ENCODE measurements at places on chromosomes 6 and 20.

GRCh38 chr20:20731945-20732296 lies 19.5 kb upstream of the RALGAPA2 start:
- no peak for DNase-seq

DNA sequence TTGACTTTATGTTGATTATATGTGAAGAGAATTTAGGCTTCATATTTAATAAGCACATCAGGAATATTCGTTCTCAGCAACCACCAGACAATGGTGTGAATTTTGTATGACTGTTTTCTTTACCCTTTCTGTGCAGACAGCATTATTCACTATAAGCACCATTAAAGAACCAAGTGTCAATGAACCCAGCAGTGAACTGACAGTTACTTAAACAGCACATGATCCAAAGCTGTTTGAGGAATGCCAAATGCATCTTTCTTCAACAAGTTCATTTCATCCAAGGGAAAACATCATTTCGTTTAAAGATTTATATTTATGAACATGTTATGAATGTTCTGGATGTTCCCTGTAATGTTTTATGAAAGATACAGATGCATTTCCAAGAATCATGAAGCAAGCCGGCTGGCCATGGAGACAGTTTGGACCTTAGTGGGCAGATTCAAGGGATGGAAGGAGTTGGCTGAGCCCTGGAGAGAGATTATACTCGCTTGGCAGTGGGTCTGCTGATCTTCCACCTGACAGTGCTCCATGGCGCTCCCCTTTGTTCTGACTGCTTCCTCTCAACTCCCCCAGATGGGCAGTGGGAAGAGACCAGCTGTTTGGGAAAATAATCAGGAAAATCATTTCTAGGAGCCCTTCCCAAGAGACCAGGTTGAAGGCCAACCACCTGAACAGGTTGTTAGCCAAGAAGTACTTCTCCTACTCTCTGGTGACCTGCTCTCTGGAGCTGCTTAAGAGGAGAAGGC lies 326.0 kb upstream of the RSPO3 start:
- no peak for DNase-seq

DNA sequence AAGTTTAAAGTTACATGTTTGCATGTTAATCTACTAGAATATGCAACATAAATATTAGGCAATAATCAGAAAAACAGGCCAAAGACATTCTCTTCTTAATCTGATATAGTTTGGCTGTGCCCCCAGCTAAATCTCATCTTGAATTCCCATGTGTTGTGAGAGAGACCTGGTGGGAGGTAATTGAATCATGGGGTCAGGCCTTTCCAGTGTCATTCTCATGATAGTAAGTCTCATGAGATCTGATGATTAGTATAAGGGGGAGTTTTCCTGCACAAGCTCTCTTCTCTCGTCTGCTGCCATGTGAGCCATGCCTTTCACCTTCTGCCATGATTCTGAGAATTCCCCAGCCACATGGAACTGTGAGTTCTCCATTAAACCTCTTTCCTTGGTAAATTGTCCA lies 1241.7 kb upstream of the ADGRB3 start:
- no peak for DNase-seq

- DNase-seq, result no peak
Measured at GRCh38 chr6:149846321-149846720, 17.8 kb downstream of the LRP11 start.

DNA sequence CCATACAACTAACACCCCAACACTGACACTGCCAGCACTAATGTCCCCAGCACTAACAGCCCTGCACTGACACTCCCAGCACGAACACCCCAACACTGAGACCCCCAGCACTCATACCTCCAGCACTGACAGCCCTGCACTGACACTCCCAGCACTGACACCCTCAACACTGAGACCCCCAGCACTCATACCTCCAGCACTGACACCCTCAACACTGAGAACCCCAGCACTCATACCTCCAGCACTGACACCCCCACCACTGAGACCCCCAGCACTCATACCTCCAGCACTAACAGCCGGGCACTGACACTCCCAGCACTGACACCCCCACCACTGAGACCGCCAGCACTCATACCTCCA lies 57.2 kb downstream of the ERMARD start:
- no peak for DNase-seq

- DNase-seq, result no peak
Measured at GRCh38 chr6:46526607-46527006, 35.4 kb upstream of the RCAN2 start.

GRCh38 chr20:46089417-46090388 lies at the start of gene NCOA5:
Gene NCOA5, minus strand, starts transcription at chr20:46089962. Its CDS starts 10,538 bp downstream, at chr20:46079424.
- DNase-seq, result peak; percentile 93

- no peak for DNase-seq
Measured at GRCh38 chr6:3208775-3209113, 18.7 kb downstream of the TUBB2B start.

DNA sequence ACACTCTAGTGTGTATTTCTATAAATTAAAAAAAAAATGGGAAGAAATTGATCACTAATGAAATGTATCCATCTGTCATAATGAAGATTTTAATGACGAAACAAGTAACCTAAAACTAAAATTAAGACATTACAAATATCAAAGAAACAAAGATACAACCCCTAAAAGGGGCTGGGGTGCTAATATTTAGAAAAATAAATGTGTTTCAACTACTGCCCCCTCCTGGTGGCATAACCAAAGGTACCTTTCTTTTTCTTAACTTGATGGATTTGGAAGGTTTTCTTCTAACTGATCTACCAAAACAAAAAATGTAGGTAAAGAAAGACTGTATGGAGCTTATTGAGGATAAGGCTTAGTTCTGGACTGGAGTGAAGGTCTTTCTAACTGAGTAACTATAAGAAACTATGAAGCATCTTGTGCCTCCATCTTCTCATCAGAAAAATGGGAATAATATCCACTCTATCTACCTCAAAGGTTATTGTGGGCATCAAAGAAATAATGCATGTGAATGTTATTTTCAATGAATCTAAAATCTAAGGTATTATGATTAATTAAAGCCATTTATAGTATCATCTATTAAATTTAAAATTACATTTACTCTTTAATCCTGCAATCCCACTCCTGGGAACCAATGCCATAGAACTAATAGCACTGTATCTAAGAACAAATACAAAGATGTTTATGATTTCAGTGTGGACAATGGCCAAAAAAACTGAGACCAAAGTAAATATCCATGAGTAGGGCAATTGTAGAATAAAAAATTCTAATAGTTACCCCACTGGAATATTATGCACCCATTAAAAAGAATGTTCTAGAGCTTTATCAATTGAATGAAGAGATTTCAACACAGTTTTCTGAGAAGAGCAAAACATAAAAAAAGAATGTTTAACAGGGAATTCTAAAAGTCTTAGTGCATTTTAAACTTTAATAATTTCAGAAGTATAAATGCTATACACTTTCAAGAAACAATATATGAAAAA lies 117.2 kb downstream of the BACH2 start:
- peak; percentile 29 for DNase-seq

GRCh38 chr6:45084257-45084656 lies 243.9 kb upstream of the RUNX2 start:
- no peak for DNase-seq

- no peak for DNase-seq
Measured at GRCh38 chr20:46894971-46895905, 595 bp downstream of the EYA2 start.

GRCh38 chr6:2556761-2557160 lies 194.0 kb downstream of the MYLK4 start:
- DNase-seq, result no peak

- no peak for DNase-seq
Measured at GRCh38 chr6:16929809-16930208, 168.5 kb upstream of the ATXN1 start.

DNA sequence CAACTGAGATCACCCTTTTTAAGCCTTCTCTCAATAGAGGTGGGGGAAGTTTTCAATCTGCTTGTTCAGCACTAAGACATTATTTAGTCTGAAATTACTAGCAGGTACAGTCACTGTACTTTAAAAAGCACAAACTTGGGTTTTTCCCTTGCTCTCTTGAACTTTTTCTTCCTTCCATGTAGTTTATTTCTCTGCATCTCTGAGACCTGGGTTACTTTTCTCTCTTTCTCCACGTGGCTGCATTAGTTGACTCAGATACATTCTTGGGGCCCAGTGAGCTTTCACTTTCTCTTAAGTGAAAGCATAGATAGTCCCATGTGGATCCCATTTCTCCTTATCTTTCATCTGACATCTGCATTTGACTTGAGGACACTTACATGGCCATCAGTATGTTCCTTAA lies 433.9 kb upstream of the MAP3K7 start:
- no peak for DNase-seq

DNA sequence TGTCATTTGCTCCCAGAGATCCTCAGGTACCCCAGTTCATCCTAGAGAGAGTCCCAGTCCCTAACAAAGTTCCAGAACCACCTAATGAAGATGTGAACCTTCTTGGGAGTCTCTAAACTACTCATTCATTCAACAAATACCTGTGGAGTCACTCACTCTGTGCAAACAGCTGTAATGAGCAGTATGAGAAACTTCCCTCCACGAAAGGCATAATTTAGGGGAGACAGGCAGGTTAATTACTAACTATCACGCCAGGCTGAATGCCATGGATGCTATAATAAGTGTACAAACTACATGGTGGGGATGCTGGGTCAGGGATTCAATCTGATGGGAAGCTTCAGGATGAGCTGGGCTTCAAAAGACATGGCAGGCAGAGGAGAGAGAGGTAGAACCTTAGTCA lies 70.1 kb upstream of the AFDN start:
- no peak for DNase-seq

GRCh38 chr20:1997483-1998192 lies 3.8 kb upstream of the PDYN start:
- no peak for DNase-seq

DNA sequence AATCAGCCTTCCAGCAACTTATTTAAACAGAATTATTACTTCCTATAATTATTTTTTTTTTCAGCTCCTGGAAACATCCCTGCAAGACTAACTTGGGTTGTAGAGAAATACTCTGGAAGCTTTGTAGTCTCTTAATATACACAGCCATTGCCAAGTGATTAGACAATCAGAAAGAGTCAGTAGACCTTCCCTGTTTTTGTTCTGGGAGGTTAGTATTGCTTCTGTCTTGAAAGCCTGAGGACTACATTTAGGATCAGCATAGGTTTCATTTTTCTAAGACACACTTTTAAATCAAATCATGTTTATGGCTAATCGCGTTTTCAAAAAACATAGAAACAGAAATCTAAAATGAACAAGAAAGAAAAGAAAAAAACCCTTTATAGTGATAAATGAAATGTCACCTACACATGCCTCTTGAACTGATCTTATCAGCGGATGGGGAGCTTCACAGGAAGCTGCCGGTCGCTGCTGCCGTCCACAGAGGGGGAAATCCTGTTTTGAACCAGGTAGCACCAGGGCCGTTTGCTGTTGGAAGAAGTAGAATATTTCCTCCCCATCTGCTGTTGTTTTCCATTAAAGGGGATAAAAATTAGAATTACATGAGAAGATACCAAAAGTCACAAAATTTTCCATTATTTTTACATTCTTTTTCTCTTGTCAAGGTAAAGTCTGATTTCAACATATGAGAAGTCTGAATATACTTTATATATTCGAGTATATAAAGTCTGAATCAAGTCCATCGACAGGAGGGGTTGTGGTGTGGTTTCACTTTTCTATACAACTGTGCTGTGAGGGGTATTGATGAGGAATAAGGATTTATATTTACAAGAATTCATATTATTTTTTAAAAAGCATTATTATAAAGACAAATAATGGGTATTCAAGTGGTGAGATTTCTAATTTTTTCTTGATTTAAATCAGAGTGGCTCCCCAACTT lies 94.6 kb downstream of the ARMC2 start:
- DNase-seq, result no peak

DNA sequence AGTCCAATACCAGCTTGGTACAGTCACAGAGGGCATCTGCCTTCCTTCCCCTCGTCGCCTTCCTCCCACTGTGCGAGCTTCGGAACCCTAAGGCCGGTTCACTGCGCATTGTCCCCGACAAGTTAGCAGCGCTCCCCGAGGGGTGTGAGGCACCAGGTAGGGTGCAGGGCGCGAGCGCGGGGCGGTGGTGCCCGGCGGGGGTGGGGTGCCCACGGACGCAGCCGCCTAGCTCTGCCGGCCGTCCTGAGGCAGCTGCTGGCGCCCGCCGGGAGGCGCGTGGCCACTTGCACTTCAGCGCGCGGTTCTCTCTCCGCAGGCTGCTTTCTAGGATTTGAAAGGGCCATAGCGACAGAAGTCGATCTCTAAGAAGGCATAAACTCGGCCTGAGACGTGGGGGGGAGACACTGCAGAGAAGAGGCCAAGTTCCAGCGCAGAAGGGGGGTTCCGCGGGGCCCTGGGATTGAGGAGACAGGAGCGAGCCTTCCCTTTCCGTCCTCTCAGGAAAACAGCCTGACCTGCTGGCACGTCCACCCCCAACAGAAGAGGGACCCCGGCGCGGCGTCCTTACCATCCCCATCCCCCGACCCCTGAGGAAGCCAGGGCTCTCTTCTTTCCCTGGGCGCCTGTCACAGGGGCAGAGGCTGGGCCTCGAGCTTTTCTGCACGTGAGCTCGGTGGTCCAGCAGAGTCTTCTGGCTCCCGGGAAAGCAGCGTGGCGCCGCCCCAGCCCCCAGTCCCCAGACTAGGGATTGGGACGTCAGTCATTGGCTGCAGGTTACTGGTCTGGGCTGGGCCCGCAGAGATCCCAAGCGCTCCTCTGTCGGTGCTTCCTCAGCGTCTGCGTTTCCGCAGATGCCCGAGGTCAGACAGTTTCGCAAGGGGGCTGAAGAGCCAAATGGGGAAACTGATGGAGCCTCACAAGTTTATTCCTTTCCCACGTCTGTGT lies 15.6 kb upstream of the PRDM13 start:
- DNase-seq, result no peak

GRCh38 chr6:125361868-125362267 lies 60.1 kb upstream of the HDDC2 start:
- no peak for DNase-seq

- DNase-seq, result no peak
Measured at GRCh38 chr6:41700463-41701347, 34.7 kb downstream of the TFEB start.

DNA sequence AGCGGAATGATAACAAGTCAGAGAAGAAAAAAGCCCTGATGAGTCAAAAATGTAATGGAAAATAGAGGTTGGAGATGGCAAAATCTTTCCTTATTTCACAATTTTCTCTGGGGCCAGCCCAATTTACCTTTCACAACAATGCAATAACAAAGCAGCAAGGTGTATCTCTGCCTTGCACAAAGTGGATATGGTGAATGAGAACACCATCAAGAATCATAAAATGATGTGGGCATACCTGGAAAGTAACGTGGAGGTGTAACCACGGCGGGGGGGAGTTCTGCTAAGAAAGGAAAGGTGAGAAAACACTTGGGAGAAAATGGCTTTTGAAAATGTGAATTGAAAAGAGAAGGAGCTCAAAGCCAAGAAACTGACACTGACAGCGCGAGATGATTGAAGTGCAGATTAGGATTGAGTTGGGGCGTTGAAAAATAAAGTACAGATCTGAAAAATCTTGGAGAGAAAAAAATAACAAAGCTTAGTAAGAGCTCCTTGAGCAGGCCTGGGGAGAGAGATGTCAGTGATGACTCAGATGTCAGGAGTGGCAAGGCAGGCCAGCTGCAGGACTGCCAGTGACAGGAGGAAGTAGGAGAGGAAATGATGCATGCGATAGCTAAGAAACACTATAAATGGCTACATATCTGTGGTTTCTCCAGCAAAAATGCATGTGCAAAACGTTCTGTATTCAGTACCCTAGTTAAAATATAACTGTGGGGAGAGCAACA lies 26.2 kb downstream of the ARHGAP18 start:
- DNase-seq, result no peak

GRCh38 chr6:33886673-33887144 lies 82.9 kb upstream of the MLN start:
- DNase-seq, result no peak

GRCh38 chr6:140043762-140044378 lies 669.4 kb upstream of the CITED2 start:
- DNase-seq, result no peak

Measured in hematopoietic multipotent progenitor cell treated with erythropoietin and hydrocortisone succinate and interleukin-3 and kit ligand, for 17 days (in vitro differentiated cells).